ENCODE measurements at places on chromosomes 3 and 15.

- no peak for DNase-seq
These were observed 499 bp downstream of the RABL3 start for GRCh38 chr3:120741837-120742197.

GRCh38 chr3:23804441-23805209, 1.1 kb upstream of the UBE2E1 start:
- DNase-seq = no peak

DNA sequence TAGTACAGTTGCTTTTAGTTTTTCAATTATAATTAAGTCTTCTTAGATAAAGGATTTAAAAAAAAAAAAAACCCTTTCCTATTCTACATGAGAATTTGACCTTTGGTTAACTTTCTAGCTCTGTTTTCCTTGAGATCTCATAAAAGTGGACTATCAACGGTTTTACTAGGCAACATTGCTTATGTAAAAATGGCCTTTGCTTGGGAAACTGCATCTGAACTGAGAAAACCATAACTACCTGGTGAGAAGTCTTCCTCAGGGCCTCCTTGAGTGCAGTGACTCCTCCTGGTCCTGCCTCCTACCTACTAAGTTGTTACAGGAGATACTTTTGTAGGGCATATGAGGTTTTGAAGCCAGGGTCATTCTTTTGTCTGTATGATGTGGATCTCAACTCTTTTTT, 42.1 kb upstream of the ACVR2B start:
- DNase-seq = no peak

- DNase-seq = no peak
These were observed 1061.2 kb downstream of the DIPK2A start for GRCh38 chr3:145032791-145033190.

DNA sequence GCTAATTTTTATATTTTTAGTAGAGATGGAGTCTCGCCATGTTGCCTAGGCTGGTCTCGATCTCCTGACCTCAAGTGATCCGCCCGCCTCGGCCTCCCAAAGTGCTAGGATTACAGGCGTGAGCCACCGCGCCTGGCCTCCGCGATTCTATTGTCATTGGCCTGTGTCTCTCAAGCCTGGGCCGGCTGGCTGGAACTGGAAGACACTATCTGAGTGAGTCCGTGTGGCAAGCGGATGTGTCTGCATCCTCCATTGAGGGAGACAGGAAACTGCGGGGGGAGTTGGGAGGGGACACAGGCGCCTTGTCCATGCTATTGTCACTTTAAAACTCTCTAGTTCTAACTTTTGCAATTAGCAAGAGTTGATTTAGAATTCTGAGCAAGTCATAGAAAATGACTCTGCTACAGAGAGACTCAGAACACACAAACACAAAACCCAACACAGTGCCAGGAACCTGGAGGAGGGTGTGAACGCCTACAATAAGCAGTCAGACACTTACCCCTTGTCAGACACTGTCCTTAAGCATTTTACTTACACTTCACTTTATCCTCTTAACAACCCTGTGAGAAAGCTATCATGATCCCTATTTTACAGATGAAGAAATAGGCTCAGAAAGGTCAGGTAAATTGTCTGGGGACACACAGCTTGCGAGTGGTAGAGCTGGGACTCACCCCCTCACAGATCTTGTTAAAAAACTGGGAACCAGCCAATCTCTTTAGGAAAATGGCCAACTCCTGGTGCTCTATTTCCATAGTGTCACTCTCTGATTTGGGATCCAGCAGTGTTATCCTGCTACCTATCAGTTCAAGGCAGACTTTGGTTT, 38.7 kb downstream of the ANP32A start:
- DNase-seq = no peak

DNA sequence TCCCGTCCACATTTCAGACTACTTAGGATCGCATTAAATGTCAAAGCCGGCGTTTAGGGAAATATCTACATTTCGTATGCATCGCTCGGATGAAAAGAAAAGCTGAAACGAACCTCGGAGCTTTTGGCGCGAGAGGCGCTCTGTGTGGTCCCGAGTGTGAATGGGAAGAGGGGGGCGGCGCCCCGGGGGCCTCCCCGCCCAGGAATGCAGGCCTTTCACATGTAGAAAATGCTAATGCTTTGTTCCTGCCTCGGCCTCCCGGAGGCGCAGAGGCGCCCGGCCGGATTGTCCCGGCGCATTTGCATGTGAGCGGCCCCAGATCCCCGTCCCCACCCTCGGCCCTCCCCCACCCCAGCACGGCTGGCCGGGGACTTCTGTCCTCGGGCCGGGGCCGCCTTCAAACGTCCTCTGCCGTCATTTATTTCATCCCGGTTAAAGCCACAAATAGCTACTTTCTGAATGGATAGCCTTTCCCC, 37.0 kb upstream of the TRIM71 start:
- DNase-seq = no peak

GRCh38 chr15:51319539-51319938, 18.9 kb downstream of the CYP19A1 start:
- DNase-seq = no peak

GRCh38 chr3:62884096-62884870, 9.1 kb upstream of the CADPS start:
- DNase-seq = no peak

DNA sequence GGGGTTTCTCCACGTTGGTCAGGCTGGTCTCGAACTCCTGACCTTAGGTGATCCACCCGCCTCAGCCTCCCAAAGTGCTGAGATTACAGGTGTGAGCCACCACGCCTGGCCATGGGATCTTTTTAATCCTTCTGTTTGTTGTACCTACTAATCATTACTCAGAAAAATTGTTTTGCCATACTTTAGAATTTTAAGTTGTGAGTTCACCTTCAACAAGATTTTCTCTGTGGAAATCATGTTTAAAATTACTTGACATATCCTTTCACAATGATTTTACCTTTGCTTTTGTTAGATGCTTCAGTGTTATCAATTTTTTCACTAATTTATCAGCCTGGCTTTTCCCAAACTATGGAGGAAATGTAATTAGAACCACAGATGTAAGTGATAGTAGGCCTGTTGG, 11.6 kb upstream of the MECOM start:
- no peak for DNase-seq

DNA sequence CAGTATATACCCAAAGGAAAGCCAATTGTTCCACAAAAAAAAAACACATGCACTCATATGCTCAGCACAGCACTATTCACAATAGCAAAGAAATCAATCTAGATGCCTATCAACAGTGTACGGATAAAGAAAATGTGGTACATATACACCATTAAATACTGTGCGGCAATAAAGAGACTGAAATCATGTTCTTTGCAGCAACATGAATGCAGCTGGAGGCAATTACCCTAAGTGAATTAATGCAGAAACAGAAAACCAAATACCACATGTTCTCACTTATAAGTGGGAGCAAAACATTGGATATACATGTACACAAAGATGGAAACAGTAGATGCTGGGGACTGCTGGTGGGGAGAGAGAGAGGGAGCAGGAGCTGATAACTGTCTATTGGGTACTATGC, 124.2 kb upstream of the AADACL2 start:
- no peak for DNase-seq

DNA sequence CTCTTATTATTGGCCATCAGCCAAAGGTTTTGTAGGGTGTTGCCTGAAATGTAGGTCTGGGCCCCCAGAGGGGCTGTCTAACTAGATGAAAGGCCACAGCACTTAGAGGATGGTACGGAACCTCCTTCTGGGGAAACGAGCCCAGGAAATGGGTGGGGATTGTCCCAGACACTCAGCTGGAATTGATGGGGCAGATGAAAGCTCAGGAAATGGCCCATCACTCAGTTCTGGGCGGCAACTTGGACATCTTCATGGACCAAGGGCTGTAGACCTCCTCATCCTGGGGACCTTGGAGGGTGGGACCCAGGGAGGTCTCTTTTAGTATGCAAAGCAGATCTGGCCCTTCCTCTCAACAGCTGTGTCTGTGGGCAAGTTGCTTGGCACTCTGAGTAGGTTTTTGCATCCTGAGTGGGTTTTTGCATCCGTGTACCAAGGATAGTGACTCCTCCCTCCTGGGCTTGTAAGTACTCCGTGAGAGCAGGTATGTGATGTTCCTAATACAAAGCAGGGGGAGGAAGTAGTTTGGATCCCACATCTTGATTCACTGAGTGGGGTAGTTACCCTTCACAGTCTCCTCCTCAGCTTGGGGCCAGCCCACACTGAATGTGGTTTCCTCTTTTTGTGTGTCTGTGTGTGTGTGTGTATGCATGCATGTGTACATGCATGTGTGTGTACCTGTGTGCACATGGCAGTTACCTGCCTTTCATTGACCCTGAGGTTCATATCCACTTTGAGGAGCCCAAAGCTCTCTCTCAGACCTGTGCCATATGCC, 292.0 kb downstream of the RPLP1 start:
- no peak for DNase-seq

DNA sequence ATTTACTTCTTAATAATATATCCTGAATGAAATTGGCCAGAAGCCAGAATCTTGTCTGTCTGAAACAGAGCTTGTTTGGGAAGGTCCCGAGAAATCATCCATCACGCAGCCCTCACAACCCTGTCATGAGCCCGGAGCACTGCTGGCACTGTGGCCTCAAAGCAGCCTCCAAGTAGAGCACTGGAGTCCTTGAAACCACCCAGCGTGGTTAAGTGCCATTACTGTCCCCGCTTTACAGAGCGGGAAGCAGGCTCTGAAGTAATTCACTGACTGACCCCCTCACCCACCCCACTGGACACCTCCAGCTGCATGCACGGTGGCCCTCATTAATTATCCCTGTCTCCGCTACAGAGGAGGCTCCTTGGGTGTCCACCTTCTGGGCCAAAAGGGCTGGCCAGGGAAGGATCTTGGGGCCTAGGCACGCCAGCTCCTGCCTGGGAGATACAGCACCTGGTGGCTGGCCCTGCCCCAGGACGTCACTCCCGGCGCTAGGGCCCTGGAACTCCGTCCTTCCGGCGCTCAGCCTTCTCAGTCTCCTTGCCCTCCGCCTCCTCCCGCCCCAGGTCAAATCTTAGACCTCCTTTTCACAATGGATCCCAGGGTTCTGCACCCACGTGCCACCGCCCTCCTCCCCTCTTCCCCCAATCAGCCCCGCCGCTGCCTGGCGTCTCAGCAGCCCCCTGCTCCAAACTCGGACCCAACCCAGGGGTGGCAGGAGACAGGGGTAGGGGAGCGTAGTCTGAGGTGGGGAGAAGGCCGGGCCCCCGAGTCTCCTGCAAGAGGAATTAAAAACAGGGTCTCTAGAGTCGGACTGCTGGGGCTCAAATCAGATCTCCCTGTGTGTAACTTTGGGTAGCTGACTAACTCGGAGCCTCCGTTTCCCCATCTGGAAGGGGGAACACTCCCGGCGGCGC, 1.1 kb downstream of the TKT start:
- no peak for DNase-seq

DNA sequence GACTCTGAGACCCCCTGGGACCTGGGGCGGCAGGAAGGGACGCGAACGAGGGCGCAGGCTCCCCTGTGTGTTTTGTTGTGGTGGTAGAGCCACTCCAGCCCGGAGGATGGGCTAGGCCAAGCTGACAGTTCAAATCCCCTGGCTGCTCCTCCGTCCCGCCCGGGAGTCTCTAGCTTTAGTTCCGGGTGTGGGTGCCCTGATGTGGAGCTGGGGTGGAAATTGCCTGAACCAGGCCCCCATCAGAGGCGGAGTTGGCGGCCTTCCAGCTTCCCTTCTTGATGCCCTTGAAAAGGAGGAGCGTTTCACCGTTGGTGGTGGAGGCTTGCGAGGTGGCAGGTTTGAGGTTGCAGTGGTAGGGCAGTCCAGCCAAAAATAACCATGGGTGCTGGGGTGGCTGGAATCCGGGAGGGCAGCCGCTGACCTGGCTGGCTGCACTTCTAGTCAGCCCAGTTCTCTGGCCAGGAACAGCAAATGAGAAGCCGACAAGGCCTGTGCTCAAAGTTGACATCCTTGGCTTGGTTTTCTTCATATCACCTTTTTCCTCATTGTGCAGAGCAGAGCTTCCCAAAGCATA, 817 bp downstream of the CLK3 start:
- DNase-seq = no peak

GRCh38 chr15:92613841-92614240, 41.7 kb downstream of the FAM174B start:
- DNase-seq = no peak

GRCh38 chr15:50055332-50055731, 63.7 kb downstream of the ATP8B4 start:
- no peak for DNase-seq

All from D721Med (cell line).